ENCODE measurements at places on chromosomes 4 and X. TPM values are rescaled to one million over a fixed set of nuclear protein-coding genes. Genes with fewer than 3 reads are reported as not detected.

- DNase-seq = no peak
- no peak overlapping the region for H3K4me3 ChIP-seq
- 0 out of 2 replicates have a peak overlapping the region, but pooled peaks have one; percentile 25 for H3K27ac ChIP-seq
- H3K4me1 ChIP-seq = peaks cover 80% of the 10 kb centered on the region
- peaks cover 29% of the 10 kb centered on the region for H3K36me3 ChIP-seq
- H3K27me3 ChIP-seq = no peaks in the 10 kb centered on the region
Observed at GRCh38 chr4:176879380-176880116, 86.8 kb upstream of the VEGFC start.

DNA sequence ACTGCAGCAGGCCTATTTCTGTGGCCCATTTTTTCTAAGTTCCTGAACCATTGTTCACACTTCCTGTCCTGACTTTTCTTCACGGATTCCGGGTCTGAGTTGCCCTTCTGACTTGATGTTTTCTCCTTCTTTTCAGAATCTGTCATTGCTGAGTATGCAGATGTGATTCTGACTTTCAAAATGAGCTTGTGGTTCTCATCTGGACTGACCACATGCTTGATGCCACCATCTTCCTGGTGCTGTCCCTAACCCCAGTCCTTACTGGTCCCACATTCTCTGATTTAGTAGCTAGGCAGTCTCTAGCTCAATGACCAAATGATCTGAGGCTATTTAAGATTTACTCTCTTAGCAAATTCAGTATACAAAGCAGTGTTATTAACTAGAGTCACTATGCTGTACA is 822.3 kb upstream of the TENM3 start:
- H3K27ac ChIP-seq = no peak overlapping the region
- no peak overlapping the region for H3K4me3 ChIP-seq
- DNase-seq = no peak
- H3K36me3 ChIP-seq = 0 out of 2 replicates have a peak, but pooled peaks cover 3% of the 10 kb centered on the region

IBSP gene
- total RNA-seq = not detected

- no peak for DNase-seq
- H3K27ac ChIP-seq = no peak overlapping the region
- H3K4me1 ChIP-seq = peaks cover 6% of the 10 kb centered on the region
- no peaks in the 10 kb centered on the region for H3K36me3 ChIP-seq
Observed at GRCh38 chr4:22413471-22413870, 102.4 kb downstream of the ADGRA3 start.

- no peak for DNase-seq
- 0 out of 2 replicates have a peak, but pooled peaks cover 3% of the 10 kb centered on the region for H3K36me3 ChIP-seq
- H3K27me3 ChIP-seq = no peaks in the 10 kb centered on the region
- H3K27ac ChIP-seq = no peak overlapping the region
Observed at GRCh38 chr4:123955167-123955800, 558.7 kb downstream of the SPRY1 start.

GRID2 gene
- total RNA-seq = not detected

FGFR3 gene
- 0.74 TPM for total RNA-seq

- peaks cover 1% of the 10 kb centered on the region for H3K27me3 ChIP-seq
- peaks cover 15% of the 10 kb centered on the region for H3K4me1 ChIP-seq
- no peak overlapping the region for H3K27ac ChIP-seq
- DNase-seq = no peak
Observed at GRCh38 chrX:103883533-103883932, 51.5 kb upstream of the RAB9B start.

BMP3 gene
- total RNA-seq = 0.18 TPM

DNA sequence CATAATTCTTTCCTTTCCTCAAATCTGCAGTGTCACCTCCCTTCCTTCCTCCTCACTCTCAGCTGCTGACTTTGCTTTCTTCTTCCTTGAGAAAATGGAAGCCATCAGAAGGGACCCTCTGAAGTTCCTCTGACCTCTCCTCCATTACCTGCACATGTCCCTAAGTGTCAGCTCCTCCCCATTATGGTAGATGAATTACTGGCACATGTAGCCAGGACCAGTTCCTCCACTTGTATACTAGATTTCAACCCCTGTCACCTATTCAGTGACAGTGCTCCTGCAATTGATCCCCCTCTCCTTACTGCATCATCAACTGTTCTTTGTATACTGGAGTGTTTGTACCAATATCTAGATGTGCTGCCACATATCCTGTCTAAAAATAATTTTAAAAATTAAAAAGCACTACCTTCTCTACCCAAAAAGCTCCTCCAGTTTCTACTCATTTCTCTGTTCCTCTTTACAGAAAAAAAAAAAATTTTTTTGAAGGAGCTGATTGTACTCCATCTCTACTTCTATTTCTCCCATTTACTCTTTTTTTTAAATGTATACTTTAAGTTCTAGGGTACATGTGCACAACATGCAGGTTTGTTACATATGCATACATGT is 78.6 kb downstream of the CLCN5 start:
- no peak overlapping the region for H3K4me3 ChIP-seq
- H3K27me3 ChIP-seq = no peaks in the 10 kb centered on the region
- H3K4me1 ChIP-seq = peaks cover 11% of the 10 kb centered on the region
- no peak overlapping the region for H3K27ac ChIP-seq
- no peak for DNase-seq

UGT2B11 gene
- total RNA-seq = not detected

DNA sequence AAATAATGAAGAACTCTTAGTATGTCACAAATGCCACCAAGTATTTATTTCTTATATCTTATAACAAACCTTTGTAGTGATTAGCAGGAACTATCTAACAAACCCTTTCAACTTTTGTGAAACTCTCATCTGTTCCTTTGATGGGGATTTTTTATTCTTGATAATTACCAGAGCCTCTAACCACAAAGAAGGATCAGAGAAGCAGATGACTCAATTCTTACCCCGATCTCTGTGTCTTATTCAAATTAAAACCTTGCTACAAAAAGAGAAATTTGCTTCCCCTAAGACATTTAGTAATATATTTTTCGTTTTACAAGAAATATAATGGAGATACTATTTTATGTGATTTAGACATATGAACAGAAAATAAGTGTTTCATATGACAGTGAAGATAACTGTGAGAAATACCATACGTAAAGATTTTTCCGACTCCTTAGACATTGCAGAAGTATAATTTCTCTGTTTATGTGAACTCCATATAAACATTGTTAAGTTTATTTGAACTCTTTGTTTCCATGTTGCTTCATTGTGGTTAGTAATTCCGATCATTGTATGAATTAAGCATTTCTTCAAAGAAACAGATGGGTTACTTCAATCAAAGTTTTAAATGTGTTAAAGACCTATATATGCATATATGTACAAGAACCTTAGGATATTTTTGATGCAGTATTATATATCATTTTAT is 205.4 kb downstream of the CFAP299 start:
- no peaks in the 10 kb centered on the region for H3K36me3 ChIP-seq
- H3K27ac ChIP-seq = no peak overlapping the region
- H3K4me3 ChIP-seq = no peak overlapping the region
- peak; percentile 16 for DNase-seq
- H3K4me1 ChIP-seq = peaks cover 54% of the 10 kb centered on the region
- H3K27me3 ChIP-seq = peaks cover 2% of the 10 kb centered on the region

ITGB1BP2 gene
- total RNA-seq = 0.68 TPM

GRCh38 chr4:7384929-7385890 is 49.5 kb downstream of the PSAPL1 start:
- peaks cover 3% of the 10 kb centered on the region for H3K36me3 ChIP-seq
- no peak for DNase-seq
- H3K4me3 ChIP-seq = no peak overlapping the region
- H3K27ac ChIP-seq = no peak overlapping the region
- H3K4me1 ChIP-seq = no peaks in the 10 kb centered on the region

DNA sequence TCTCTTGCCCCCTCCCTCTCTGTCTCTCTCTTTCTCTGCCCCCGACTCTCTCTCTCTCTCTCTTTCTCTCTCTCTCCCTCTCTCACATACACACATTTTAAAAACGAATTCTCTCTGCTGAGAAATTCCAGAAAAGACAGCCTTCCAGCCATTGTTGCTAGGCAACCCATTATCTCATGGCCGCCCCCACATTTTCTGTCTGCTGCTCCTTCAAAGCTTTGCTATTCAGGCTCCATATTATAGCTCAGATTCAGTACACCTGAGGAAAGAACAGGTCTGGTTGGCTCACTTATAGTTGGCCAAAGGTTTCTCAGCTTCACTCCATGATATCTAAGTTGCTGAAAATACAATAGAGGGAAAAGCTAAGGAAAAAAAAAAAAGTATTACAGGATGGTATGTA is 174.4 kb upstream of the RADX start:
- H3K4me1 ChIP-seq = no peaks in the 10 kb centered on the region
- H3K36me3 ChIP-seq = no peaks in the 10 kb centered on the region
- H3K27ac ChIP-seq = no peak overlapping the region

GRCh38 chr4:3634281-3634857 is 102.1 kb upstream of the LRPAP1 start:
- no peaks in the 10 kb centered on the region for H3K4me1 ChIP-seq
- peaks cover 29% of the 10 kb centered on the region for H3K27me3 ChIP-seq
- no peak overlapping the region for H3K4me3 ChIP-seq

GRCh38 chr4:70704931-70705182 is 16.5 kb downstream of the UTP3 start:
- DNase-seq = no peak
- H3K27ac ChIP-seq = no peak overlapping the region
- no peaks in the 10 kb centered on the region for H3K27me3 ChIP-seq
- H3K36me3 ChIP-seq = no peaks in the 10 kb centered on the region

Data from HFFc6 (cell line).